SJSA1 (cell line): ENCODE measurements at places on chromosomes 4 and X. TPM values are rescaled to one million over a fixed set of nuclear protein-coding genes. Genes with fewer than 3 reads are reported as not detected.
A peak's percentile ranks its signal among the peaks of the same experiment; 100 is the strongest.

GRCh38 chr4:6772223-6772928 is 10.2 kb upstream of the KIAA0232 start:
- H3K27ac ChIP-seq = peak overlapping the region; percentile 35; the same call in 1 of the 2 replicates
- peak; percentile 34 for DNase-seq
- H3K27me3 ChIP-seq = no peaks in the 10 kb centered on the region

- no peaks in the 10 kb centered on the region for H3K36me3 ChIP-seq
- no peak overlapping the region for H3K4me3 ChIP-seq
- H3K4me1 ChIP-seq = peaks cover 6% of the 10 kb centered on the region; the same call in 1 of the 2 replicates
- H3K27ac ChIP-seq = no peak overlapping the region
- no peak for DNase-seq
Observed at GRCh38 chrX:132957211-132958090, 978 bp downstream of the HS6ST2 start.

DNA sequence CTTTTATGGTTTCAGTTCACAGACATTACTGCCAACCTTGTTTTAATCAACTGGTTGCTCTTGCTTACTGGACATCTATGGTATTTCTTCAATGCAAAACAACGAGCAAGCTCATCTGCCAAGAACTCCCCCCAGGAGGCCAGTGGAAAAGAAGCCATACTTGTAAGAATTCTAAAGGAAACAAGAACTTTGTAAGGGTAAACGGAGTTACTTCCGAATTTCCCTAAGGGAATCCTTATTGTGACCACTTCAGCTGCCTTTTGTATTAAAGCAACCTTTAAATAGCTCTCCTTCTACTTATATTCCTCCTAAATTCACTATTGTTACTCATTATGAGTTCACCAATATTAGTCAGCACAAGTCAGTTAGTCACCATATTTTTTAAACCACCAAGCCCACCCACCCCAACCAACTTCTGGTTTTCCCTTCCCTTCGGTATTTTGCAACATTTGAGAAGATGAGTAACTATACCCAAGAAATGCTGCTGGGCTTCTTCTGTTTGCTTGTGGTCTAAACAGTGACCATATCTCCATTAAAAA is 602.8 kb upstream of the DIPK2B start:
- peak; percentile 91 for DNase-seq
- no peaks in the 10 kb centered on the region for H3K27me3 ChIP-seq
- H3K4me3 ChIP-seq = no peak overlapping the region
- no peaks in the 10 kb centered on the region for H3K36me3 ChIP-seq

DNA sequence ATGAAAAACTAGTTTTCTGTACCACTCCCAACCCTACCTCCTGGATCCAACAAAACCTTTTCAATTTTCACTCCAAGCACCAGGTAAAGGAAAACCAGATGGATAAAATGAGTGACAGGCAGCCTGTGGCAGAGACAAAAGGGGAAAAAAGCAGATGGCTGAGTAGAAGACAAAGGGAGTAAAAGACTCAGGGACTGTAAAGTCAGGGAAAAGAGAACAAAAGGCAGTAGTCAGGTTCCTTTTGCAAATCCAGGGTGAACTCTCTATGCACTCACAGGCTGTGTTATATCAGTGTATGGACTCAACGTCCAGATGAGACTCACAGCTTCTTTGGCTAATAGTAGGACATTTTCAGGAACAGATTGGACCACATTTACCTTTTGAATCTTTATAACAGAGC is 54.2 kb downstream of the QRFPR start:
- no peak for DNase-seq
- no peak overlapping the region for H3K27ac ChIP-seq
- H3K4me3 ChIP-seq = no peak overlapping the region
- no peaks in the 10 kb centered on the region; the same call in 1 of the 2 replicates for H3K27me3 ChIP-seq

The TMEM31 gene
- not detected in 2 replicates for total RNA-seq

DNA sequence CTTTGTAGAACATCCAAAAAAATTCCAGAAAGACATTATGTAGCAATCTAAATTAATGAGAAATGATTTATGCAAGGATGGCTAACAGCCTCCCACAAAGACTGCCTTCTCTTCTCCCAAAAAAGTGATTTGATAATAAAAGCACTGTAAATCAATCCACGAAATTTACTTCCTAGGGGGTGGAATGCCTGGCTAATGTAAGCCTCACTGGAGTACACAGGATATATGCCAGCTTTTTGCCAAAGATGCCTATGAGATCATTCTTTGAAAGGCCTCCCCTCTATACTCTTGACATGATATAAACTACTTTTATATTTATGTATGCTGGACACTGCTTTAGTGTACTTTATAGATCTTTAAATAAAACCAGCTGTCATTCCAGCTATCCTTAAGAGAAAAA is 211.1 kb downstream of the ADAMTS3 start:
- no peak overlapping the region for H3K27ac ChIP-seq
- H3K27me3 ChIP-seq = no peaks in the 10 kb centered on the region
- no peaks in the 10 kb centered on the region for H3K36me3 ChIP-seq

DNA sequence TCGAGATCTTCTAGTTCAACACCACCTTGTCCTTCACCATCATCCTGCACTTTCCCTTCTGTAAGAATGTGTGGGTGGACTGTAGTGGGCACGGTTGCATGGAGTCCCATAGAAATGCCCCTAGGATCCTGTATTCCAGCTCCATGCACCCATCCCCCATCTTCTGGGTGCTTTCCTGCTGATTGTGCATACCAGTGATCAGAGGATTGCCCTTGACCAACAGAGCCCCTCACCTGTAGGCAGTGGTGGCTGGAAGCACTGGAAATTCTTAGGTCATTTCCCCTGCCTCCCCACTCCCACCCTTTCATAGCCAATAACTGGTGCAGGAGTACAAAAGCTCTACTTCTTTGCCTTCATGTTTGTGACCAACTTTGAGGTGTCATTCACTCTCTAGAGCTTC is 213.4 kb upstream of the ARSJ start:
- H3K27me3 ChIP-seq = no peaks in the 10 kb centered on the region
- H3K27ac ChIP-seq = no peak overlapping the region
- no peak for DNase-seq
- H3K4me1 ChIP-seq = no peaks in the 10 kb centered on the region
- no peak overlapping the region for H3K4me3 ChIP-seq
- H3K36me3 ChIP-seq = no peaks in the 10 kb centered on the region

The SSX1 gene
- 1.4 TPM in 1 of 2 replicates, not detected in the other for total RNA-seq

- H3K27me3 ChIP-seq = no peaks in the 10 kb centered on the region
- no peaks in the 10 kb centered on the region for H3K36me3 ChIP-seq
- H3K4me1 ChIP-seq = peaks cover 10% of the 10 kb centered on the region
- no peak overlapping the region for H3K27ac ChIP-seq
- no peak overlapping the region for H3K4me3 ChIP-seq
Observed at GRCh38 chr4:53943345-53944085, 120.9 kb downstream of the CHIC2 start.

DNA sequence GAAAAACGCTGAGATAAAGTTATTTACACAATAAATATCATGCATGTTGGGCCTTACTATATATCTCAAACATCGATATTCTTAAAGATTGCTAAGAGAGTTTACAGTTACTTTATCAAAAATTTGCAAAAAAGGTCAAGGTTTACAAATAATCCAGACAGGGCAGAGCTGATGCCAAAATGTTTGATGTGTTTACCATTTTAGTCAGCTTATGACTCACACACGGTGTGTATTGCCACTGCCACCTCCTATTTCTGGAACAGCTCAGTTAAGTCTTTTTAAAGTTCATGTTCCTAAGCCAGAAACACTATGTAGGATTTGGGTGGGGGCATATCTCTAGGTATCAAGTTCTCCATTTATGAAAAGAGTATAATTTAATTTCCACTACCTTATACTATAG is 580.6 kb downstream of the INPP4B start:
- no peak overlapping the region for H3K4me3 ChIP-seq
- H3K27ac ChIP-seq = peak overlapping the region; percentile 43; the same call in 1 of the 2 replicates
- DNase-seq = peak; percentile 8
- no peaks in the 10 kb centered on the region for H3K27me3 ChIP-seq

DNA sequence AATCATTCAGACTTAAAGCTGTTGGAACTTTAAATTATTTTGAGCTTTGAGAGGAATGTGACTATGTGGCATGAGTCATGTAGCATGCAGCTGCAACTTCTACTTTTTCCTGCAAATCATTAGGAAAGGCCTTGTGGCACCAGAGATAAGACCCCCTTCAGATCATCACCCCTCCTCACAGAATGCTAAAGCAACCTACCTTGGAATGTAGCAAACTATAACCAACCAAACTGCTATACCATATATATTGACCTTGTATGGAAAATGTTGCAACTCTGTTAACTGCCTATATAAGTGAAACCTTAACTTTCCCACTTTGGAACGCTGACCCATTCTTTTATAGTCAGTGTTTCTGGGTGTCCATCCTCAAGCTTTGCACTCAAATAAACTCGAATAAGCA is 32.0 kb downstream of the ATXN3L start:
- no peak overlapping the region for H3K4me3 ChIP-seq
- H3K27me3 ChIP-seq = no peaks in the 10 kb centered on the region
- no peaks in the 10 kb centered on the region for H3K36me3 ChIP-seq
- peak overlapping the region; percentile 83 for H3K27ac ChIP-seq
- peak; percentile 64 for DNase-seq

The KIF4A gene
- total RNA-seq = 56.3 and 66.2 TPM in 2 replicates

The CFP gene
- total RNA-seq = 0.66 TPM in 1 of 2 replicates, not detected in the other

The QDPR gene
- 10.1 and 24.5 TPM in 2 replicates for total RNA-seq

DNA sequence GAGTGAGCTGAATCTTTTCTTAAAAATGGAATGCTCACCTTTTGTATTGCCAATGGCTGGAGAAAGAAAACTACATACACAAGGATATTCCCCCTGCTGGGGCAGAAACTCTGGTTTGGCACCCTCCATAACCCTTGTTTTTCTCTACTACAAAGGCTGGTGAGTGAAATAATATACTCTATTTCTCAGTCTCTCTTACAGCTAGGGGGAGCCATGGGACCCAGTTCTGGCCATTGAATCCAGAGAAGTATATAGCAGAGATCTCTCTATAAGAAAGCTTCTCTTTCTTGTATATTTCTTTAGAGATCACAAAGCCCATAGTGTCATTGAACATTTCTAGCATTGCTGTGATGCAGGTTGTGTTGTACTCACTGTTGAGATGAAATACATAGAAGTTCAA is 49.8 kb downstream of the SMPX start:
- H3K27me3 ChIP-seq = no peaks in the 10 kb centered on the region
- no peaks in the 10 kb centered on the region for H3K4me1 ChIP-seq
- H3K4me3 ChIP-seq = no peak overlapping the region
- no peak overlapping the region for H3K27ac ChIP-seq

- no peaks in the 10 kb centered on the region for H3K4me1 ChIP-seq
- no peaks in the 10 kb centered on the region for H3K27me3 ChIP-seq
- H3K36me3 ChIP-seq = no peaks in the 10 kb centered on the region
- no peak overlapping the region for H3K4me3 ChIP-seq
Observed at GRCh38 chrX:23937100-23937499, 29.3 kb downstream of the CXorf58 start.

DNA sequence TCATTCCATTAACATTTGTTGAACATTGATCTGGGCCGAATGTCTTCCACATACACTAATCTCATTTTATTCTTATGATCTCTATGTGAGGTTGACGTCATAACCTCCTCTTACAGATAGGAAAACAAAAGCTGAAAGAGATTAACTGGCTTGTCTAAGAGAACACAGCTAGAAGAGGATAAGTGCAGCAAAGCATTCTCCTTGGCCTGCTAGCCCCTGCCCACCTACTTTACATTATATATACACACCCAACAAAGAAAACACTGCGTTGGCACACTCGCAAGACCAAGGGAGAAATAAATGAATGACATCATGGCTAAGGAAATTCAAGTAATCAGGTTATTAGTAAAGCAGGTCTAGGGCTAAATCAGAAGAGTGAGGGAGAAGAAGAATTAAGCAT is 138.4 kb downstream of the PARM1 start:
- no peak for DNase-seq
- no peaks in the 10 kb centered on the region for H3K36me3 ChIP-seq
- no peak overlapping the region for H3K27ac ChIP-seq
- 0 out of 2 replicates have a peak, but pooled peaks cover 5% of the 10 kb centered on the region for H3K27me3 ChIP-seq
- no peaks in the 10 kb centered on the region for H3K4me1 ChIP-seq

- H3K27ac ChIP-seq = no peak overlapping the region
- H3K36me3 ChIP-seq = no peaks in the 10 kb centered on the region
- no peak overlapping the region for H3K4me3 ChIP-seq
- no peaks in the 10 kb centered on the region for H3K27me3 ChIP-seq
- H3K4me1 ChIP-seq = no peaks in the 10 kb centered on the region
Observed at GRCh38 chr4:111334361-111334760, 711.5 kb upstream of the PITX2 start.

- no peaks in the 10 kb centered on the region for H3K36me3 ChIP-seq
- H3K4me3 ChIP-seq = no peak overlapping the region
- DNase-seq = no peak
Observed at GRCh38 chrX:30278365-30278764, 30.8 kb downstream of the NR0B1 start.

DNA sequence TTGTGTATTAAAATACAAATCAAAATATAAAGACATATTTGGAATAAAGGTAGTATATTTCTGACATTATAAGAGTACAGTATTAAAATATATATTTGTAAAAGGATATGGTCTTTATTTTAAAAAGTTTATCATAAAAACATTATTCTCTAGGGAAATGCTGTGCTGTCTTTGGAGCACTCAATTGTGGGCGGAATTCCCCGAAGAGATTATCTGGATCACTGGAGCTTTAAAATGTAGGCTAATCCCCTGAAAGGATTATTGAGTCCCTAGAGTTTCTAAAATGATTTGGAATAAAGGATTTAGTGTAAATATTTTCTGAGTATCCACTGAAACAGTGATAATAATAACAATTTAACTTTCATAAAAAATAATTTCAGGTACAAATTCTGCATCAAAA is 1239.4 kb downstream of the TECRL start:
- no peak overlapping the region for H3K27ac ChIP-seq
- no peaks in the 10 kb centered on the region for H3K27me3 ChIP-seq
- no peaks in the 10 kb centered on the region for H3K4me1 ChIP-seq
- H3K36me3 ChIP-seq = no peaks in the 10 kb centered on the region

DNA sequence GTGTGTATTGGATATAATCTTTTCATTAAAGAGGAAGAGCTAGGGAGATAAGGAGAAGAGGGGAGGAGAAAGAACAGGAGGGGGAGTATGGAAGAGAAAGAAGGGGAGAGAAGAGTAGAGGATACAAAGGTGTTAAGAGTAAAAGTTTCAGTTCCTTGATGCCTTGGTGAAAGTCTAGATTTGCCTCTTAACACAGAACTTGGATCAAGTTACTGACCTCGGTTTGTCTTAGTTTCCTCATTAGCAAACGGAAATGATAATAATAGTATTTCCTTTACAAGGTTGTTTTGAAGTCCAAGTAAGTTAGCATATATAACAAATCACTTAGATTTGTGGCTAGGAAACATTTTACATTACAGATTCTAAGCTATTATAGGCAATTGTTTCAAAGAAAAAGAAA is 287.1 kb downstream of the PPARGC1A start:
- H3K36me3 ChIP-seq = no peaks in the 10 kb centered on the region
- DNase-seq = no peak
- H3K4me1 ChIP-seq = no peaks in the 10 kb centered on the region
- H3K27me3 ChIP-seq = no peaks in the 10 kb centered on the region

The MAGEA2B gene
- total RNA-seq = not detected in 2 replicates

- H3K27ac ChIP-seq = no peak overlapping the region
- no peaks in the 10 kb centered on the region for H3K27me3 ChIP-seq
- DNase-seq = no peak
- H3K36me3 ChIP-seq = peaks cover 39% of the 10 kb centered on the region
Observed at GRCh38 chr4:105276361-105277104, 129.9 kb downstream of the TET2 start.
